ENCODE measurements at places on chromosomes 3 and 15.

- DNase-seq, result no peak
Measured at GRCh38 chr3:159872374-159873109, 116.1 kb upstream of the IL12A start.

- no peak for DNase-seq
Measured at GRCh38 chr3:81953111-81953510, 191.7 kb upstream of the GBE1 start.

- DNase-seq, result no peak
Measured at GRCh38 chr3:47194994-47195393, 31.1 kb upstream of the SETD2 start.

DNA sequence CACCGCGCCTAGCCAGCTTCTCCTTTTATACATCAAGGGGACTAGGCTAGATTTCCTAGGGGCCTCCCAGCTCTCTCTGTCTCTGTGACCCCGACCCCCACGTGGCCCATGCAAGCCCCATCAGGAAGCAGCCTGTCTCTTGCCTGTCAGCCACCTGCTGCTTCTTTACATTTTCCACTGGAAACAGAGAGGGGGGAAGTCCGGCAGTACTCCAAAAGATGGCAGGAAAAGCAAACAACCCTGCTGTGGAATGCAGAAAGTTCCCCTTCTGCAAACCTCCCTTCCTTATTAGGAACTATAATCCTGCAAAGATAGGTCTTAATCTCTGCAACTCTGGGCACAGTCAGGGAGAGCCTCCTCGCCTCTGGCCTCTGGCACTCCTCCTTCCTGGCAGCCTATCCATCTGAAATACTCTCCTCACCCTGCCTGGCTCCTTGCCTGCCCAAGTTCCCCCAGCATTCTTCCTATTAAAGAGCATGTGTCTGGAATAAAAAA is 47.4 kb upstream of the HACD2 start:
- DNase-seq, result no peak

- no peak for DNase-seq
Measured at GRCh38 chr15:75606711-75607699, 18.5 kb downstream of the SNUPN start.

DNA sequence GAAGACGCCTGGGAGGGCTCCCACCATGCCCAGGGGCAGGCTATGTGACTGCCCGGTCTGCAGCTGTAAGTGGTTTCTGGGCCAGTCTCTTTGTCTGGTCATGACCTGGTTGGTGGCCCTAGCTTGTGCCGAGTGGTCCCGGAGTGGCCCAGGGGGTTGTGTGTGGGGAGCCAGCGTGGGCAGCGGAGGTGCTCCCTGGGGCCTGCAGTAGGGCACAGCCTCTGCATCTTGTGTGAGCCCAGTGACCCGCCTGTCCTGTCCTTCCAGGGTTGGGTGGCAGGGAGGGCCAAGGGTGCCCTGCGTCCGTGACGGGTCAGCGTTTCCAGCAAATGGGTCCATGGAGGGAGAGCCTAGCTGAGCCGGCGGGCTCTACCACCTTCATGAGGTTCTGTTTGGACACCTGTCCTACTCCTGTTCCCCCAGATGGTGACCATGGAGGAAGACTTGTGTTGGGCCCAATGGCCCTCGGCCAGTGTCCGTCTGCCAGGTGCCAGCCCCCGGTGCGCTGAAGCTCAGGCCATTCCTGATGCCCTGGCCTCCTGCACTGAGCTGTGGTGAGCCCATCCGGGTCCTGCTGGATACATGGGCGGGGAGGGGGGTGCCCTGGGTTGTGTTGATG is 215.4 kb downstream of the SNRPN start:
- DNase-seq, result no peak

- no peak for DNase-seq
Measured at GRCh38 chr3:64351713-64352638, 126.7 kb upstream of the PRICKLE2 start.

- DNase-seq, result no peak
Measured at GRCh38 chr3:129261894-129262293, 12.5 kb downstream of the COPG1 start.

DNA sequence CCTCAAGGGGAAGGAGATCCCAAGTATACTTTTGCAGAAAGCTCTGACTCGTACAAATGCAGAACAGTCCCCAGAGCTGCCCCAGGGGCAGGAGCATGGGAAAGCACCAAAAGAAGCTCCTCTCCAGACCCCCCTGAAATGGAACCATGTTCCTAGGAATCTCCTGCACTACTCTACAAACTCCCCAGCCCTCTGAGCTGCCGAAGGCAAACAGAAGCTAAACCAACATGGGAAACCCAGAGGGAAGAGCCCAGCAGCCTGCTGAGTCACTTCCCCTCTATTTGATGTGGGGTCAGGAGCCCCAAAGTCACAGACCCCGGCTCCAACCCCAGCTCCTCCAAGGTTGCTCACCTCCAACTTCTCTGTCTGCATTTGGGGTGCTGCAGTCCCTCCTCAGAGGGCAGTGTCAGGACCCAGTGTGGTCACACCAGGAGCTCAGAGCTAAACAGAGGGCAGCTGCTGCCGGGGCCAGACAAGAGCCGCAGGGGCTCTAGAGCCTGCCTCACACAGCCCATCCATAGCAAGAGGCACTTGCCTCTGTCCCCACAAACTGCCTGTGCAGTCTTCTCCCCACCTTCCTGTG is 3.8 kb upstream of the PLXNA1 start:
- no peak for DNase-seq

DNA sequence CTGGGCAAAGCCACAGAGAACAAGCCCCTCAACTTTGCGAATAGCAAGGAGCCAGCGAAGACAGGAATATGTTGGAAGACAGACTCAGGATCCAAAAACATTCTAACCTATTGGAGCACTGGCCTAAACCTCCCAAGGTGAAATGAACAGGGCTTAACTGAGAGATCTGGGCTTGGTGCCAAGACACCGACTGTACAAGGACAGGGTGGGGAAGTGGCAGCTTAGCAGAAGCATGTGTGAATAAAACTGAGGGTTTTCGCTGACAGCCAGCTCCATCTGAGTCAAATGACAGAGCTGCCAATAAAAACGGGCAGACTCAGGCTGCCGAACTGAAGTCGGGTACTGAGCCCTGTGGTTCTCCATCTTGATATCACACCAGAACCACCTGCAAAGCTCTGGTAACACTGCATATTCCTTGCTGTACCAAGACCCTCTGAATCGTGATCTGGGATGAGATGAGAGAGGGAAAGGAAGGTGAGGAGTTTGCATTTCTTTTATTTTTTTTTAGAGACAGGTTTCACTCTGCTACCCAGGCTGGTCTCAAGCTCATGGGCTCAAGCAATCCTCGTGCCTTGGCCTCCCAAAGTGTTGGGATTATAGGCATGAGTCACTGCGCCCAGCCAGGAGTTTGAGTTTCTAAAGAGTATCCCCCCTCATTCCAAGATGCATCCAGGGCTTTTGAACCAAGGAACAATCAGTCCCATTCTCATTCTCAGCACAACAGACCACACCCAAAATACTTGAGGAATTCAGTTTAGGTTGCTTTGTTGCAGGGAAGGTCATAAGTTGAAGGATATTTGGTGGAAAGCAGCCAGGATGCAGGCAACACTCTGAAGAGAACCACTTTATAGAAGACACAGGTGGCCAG is 6.0 kb upstream of the PLCB2 start:
- no peak for DNase-seq

DNA sequence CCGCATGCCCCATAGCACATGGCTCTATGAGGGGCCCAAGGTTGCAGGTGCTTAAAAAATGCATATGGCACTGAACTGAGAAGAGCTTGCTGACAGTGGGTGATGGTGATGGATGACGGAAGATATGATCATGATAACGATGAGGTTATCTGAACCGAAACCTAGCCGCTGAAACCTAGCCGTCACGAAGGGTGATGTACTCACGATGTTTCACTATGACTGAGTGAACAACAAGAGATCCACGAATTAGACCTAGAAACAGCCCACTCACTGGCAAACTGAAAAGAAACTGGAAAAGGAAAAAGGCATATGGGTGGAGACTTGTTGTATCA is 57.6 kb upstream of the BCL6 start:
- peak; percentile 21 for DNase-seq

GRCh38 chr3:163785693-163786092 is 1292.6 kb downstream of the SI start:
- no peak for DNase-seq

GRCh38 chr3:52437326-52438103 is 7.4 kb downstream of the SEMA3G start:
- DNase-seq, result no peak

DNA sequence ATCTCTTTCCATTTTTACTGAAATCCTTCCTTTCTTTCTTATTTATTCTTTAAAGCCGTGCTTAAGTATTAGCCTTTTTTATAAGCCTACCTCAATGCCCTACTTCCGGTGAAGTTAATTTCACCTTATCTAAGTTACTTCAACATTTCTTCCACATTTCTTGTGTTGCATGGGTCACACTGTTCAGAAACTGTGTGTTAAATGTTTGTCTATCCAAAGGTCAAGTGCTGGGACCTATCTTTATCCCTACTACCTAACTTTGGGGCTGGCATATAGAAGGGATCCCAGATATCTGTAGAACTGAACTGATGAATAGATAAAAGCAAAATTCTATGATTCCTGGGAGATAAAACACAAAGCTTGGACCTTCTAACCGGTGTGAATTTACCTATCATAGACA is 332.3 kb upstream of the SATB1 start:
- no peak for DNase-seq

DNA sequence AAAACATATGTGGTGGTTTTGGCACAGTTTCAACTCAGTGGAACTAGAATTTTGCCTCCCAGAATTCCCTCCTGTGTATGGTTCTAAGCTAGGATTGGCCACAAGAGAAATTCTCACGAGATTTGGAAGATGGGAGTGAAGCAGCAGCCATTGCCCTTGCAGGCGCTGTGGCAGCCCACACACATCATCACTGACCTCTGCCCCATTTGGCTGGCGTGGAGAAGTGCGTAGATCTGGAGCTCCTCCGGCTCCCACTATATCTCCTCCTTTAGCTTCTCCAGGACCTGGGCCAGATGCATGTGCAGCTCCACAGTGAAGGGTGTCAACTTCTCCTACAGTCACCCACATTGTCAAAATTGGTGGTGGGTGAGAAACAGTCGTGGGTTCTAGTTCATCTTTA is 199.6 kb downstream of the EFHB start:
- DNase-seq, result no peak

DNA sequence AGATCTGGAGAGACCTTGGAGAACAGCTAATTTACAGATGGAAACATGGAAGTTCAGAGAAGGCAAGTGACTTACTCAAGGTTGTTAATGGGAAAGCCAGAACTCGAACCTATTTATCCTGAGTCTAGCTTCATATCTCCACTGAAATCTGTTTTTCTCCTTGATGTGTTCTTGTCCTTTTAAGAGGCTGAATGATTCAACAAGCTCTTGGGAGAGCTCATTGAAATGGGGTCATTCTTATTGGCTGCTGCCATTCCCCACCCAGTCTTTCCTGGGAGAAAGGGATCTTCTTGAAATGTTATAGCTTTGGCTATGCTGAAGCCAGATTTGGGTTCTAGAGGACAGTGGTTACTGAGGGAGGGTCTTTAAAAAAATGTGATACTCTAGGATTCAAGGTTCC is 41.0 kb downstream of the RTP1 start:
- no peak for DNase-seq

DNA sequence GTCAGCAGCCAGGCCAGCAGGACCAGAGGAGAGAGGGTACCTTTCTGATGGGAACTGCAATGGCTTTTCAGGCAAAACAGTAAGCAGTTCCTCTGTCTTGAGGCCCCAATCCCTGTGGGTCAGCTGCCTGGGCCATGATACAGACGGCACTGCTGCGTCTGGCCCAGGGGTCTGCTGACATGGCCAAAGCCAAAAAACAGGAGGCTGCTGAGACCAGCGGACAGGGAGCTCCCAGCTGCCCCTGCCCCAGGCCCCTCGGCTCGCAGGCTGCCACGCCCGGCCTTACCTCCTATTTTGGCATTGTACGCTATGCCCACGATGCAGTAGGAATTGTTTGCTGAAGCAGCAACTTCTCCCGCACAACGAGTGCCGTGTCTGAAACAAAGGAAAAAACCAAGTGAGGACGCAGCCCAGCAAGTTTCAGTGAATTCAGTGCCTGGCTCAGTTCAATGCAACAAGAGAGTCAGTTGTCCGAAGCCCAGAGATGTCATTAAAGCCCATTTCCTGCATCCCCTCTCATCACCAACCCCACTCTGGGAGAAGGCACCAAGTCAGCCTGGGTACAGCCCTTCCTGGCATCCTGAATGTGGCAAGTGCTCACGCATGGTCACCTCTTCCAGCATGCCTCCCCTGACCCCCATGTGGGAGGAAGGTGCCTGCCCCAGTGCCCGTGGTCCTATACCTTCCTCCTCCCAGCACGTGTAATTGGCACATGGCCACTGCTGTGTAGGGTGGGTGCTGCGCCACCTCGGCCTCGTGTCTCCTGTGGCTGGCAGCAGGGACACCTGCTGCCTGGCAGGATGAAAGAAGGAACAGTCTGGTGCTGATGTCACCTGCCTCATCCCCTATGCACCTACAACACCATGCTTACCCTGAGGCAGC is 61.7 kb downstream of the PCSK6 start:
- no peak for DNase-seq

DNA sequence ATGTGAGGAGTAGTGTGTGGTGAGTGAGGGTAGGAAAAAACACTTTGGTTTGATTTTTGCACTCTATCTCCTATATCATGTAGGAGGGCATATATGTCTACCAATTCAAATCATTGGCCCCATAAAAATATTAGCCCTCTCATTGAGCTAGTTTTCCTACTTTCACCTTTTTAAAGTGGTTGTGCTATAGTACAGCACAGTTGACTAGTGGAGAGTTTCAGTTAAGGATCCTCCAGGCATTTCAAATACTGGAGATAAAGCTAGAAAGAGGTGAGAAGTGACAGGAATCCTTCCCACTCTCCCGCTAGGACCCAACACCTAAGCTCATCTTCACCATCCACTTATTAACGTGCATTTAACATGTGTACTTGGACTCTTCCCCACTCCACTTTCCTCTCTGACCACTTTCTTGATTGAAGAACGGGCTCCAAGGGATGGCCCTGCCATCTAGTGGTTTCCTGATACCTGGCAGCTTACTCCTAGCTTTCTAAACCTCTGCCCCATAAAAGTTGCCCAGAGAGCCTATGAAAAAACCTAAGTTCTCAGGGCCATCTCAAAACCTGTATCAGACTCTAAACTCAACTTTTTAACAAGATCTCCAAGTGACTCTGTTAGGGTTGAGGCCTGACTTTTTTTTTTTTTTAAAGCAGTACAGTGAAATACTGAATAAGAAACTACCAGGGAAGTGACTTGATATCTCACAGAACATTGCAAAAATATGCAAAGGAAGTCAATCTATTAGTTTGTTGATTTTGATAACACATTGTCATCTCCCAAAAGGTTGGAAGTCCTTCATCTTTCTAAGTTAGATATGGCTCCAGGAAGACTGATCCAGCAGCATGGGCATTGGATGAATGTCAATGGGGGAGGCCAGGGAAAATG is 17.9 kb downstream of the IL12A start:
- peak; percentile 58 for DNase-seq

All from germinal center (tissue), 1 donor.